Sciatic nerve (tissue), 2 donors: ENCODE measurements at places on chromosomes 1 and 21. TPM values are rescaled to one million over a fixed set of nuclear protein-coding genes. Genes with fewer than 3 reads are reported as not detected.

The COL9A2 gene
- total RNA-seq, result 3.9 TPM

GRCh38 chr1:36922593-36923426, 111.5 kb downstream of the GRIK3 start:
- DNase-seq, result no peak

GRCh38 chr1:36304970-36305914, 926 bp upstream of the SH3D21 start:
- no peak for DNase-seq

The NUP210L gene
- 0.18 TPM for total RNA-seq

The FCRL3 gene
- total RNA-seq, result 1.2 TPM

The C8A gene
- total RNA-seq, result not detected

- DNase-seq, result no peak
These were observed 6.3 kb downstream of the ERG start for GRCh38 chr21:38492007-38492406.

DNA sequence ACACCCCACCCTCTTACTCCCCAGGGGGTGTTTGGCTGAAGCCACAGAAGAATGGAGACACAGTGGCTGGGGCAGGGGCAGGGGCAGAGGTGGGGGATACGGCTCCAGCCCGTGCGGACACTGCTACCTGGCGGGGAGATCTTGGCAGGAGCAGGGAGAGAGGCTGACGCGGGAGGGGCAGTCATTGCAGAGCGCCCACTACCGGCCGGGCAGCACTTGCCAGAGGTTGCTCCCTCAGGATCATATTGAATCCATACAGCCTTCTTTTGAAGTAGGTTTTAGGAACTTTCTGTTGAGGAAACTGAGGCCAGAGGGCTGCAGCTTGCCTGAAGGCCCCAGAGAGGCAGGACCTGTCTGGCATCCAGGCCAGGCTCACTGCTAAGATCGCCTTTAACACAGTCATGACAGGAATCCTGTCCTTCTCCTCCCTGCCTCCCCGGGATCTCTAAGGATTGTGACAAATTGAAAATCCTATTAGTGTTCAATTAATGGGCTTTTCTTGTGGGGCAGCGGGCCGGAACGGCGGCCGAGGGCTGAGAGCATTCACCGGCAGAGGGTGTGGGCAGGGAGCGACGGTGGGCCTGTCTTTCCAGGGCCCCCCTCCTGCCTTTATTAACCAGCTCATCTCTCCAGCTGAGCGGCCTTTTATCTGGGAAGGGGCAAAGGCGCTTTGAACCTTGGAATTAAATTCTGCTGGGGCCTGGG, 65.5 kb upstream of the WNT4 start:
- DNase-seq, result peak; percentile 42

The DVL1 gene
- total RNA-seq, result 91.4 TPM

DNA sequence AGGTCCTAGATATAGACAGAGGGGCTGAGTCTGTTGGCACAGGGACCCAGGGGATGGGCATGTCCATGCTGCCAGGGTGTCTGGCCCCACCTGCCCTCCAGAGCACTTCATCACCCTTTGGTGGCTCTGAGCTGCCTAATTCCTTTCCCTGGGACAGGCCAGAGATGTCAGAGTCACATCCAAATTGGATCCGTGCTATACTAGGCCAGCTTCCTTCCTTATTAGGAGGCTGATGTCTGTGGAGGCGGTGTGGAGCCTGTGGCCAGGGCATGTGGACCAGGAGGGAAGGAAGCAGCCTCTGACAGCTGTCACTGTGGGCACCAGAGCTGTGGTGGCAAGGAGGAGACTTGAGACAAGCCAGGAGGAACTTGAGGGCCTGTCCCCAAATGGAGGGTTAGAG, 77.7 kb upstream of the TMEM51 start:
- no peak for DNase-seq

- no peak for DNase-seq
These were observed 17.5 kb downstream of the ZBTB18 start for GRCh38 chr1:244068567-244068966.

The C1orf74 gene
- total RNA-seq, result 1.5 TPM

GRCh38 chr1:183039330-183039729, 16.1 kb downstream of the LAMC1 start:
- DNase-seq, result no peak

GRCh38 chr1:36739703-36740289, 257.1 kb upstream of the CSF3R start:
- DNase-seq, result peak; percentile 10

The C1QA gene
- total RNA-seq, result 109 TPM
